ENCODE measurements at places on chromosomes 7 and 10.

- no peak overlapping the region for H3K27ac ChIP-seq
- H3K27me3 ChIP-seq: peaks cover 5% of the 10 kb centered on the region
- no peak overlapping the region for H3K4me3 ChIP-seq
- no peaks in the 10 kb centered on the region for H3K36me3 ChIP-seq
- peaks cover 5% of the 10 kb centered on the region for H3K4me1 ChIP-seq
- DNase-seq: no peak
Measured at GRCh38 chr7:104921596-104921995, 92.4 kb upstream of the KMT2E start.

DNA sequence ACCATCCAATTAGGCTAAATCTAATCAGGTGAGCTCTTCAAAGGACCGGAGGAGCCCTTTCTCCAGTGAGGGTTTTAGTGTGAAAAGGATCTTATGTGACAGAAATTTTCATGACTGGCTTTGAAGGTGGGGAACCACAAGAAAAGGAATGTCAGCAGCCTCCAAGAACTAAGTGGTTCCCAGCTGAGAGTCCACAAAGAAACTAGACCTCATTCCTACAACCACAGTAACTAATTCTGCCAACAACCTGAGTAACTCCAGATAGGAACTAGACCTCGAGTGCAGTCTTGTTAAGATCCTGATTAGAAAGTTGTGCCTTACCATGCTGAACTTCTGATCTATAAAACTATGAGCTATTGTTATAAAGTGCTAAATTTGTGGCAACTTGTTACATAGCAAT is 51.3 kb downstream of the PCLO start:
- H3K27ac ChIP-seq: no peak overlapping the region
- H3K27me3 ChIP-seq: no peaks in the 10 kb centered on the region
- H3K36me3 ChIP-seq: no peaks in the 10 kb centered on the region
- no peaks in the 10 kb centered on the region for H3K4me1 ChIP-seq
- no peak for DNase-seq

DNA sequence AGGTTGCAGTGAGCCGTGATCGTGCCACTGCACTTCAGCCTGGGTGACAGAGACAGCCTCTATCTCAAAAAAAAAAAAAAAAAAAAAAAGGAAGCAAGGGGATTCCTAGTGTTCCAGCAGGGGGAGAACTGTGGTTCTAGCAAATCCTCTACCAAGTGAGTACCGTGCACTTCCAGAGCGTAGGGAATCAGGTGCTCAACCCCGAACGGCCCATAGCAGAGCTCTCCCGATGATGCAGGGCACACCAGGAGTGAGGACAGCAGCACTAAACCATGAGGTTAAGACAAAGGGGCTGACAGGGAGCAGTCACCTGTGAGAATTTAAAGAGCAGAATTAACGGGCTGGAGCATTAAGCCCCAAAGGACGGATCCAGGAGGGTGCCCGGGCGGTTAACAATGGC is 173.6 kb downstream of the PTPRN2 start:
- no peak for DNase-seq
- peaks cover 8% of the 10 kb centered on the region for H3K27me3 ChIP-seq
- H3K4me1 ChIP-seq: no peaks in the 10 kb centered on the region
- H3K4me3 ChIP-seq: no peak overlapping the region
- no peaks in the 10 kb centered on the region for H3K36me3 ChIP-seq

- peak overlapping the region; percentile 41 for H3K4me3 ChIP-seq
- no peak for DNase-seq
- H3K27ac ChIP-seq: no peak overlapping the region
- H3K4me1 ChIP-seq: peaks cover 26% of the 10 kb centered on the region
- H3K27me3 ChIP-seq: peaks cover 80% of the 10 kb centered on the region
Measured at GRCh38 chr10:8033812-8034465, 20.5 kb upstream of the GATA3 start.

DNA sequence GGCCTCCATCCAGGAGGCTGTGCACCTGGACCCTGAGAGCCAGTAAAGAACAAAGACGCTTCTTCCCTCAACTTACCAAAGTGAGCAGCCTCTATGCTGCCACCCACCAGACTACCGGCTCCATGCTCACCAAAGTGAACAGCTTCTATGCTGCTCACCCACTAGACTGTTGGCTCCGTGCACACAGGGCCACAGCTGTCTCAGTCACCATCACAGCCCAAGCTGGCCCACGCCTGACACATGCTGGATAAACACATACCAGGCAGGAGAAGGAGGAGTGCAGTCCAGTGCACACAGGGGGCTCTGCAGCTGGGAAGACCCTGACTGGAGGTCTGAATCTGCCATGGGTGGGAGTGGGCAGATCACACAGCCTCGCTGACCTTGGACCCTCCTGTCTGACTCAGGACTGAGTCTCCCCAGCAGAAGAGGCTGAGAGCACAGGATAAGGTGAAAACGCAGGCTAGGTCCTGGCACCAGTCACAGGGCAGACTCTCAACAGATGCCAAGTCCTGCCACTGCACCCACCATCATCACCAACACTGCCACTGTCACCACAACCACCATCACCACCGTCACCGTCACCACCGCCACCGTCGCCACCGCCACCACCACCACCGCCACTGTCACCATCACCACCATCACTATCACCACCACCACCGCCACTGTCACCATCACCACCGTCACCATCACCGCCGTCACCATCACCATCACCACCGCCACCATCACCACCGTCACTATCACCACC is 130.9 kb downstream of the MAD1L1 start:
- no peak overlapping the region for H3K4me3 ChIP-seq
- no peaks in the 10 kb centered on the region for H3K36me3 ChIP-seq
- no peak for DNase-seq
- H3K27me3 ChIP-seq: no peaks in the 10 kb centered on the region
- H3K4me1 ChIP-seq: peaks cover 67% of the 10 kb centered on the region
